Uterus (tissue), 4 donors: ENCODE measurements at places on chromosomes 3 and 15.

DNA sequence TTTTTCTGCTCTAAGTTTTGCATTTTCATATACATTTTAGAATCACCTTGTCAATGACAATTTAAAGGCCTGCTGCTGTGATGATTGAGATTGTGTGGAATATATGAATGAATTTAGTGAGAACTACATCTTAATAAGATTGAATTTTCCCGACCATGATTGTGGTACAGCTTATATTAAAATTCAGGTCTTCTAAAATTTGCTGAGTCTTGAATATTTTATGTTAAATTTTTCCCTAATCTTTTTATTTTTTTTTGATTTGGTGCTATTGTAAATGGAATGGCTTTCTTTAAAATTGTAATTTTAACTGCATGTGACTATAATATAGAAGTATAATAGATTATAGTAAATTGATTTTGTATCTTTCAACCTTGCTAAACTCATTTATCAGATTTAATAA lies 172.1 kb downstream of the IL1RAP start:
- no peak for DNase-seq

DNA sequence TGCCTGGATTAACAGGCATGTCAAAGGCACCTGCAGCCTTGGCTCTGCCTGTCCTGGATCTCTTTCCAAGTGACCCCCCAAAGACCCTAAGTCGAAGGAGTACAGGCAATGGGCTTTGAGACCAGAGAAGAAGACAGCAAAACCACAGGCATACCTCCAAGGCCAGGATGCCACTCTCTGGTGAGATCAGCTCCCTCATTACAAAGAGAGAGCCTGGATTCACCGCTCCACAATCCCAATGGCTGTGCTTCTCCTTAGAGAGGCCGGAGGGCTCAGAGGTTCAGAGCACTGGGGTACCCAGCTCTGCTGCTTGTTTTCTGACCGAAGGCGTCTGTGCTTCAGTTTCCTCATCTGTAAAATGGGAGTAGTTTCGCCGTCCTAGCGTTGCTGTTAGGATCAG lies 154.6 kb upstream of the MEF2A start:
- no peak for DNase-seq

DNA sequence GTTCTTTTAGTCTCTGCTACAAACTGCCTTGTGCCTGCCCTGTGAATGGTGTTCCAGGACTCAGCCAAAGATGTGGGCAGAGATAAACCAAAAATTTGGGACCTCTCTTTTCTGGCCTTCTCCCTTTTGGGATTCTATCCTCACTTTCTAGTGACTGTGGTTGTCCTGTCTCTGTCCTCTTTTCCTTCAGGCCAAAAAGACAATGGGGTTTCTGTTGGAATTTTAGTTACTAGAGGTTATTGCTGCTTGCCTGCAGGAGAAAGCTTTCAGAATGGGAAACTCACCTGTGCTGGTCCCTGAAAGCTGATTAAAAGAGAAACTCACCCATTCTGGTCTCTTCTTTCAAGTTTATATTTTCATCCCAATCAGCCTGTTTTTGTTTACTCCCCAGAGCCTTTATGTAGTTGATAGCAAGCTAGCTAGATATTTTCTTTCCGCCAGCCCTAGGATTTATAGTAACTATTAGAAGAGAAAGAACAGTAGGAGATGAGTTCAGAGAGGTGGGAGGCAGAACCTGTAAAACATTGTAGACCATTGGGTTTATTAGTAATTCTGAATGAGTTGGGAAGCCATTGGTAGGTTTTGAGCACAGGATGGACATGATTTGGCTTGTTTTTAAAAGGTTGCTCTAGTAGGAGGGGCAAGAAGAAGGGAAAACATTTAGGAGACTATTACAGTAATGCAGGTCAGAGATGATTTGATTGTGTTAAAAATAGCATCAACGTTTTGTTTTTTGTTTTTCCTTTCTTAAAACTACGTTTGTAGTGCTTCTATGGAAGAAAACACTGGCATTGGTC lies 138.9 kb downstream of the TCF12 start:
- no peak for DNase-seq

- DNase-seq, result no peak
These were observed 10.3 kb upstream of the CD47 start for GRCh38 chr3:108100906-108101660.

- no peak for DNase-seq
These were observed 2.3 kb downstream of the SEMA3G start for GRCh38 chr3:52442409-52443267.

- no peak for DNase-seq
These were observed 7.2 kb upstream of the ABTB1 start for GRCh38 chr3:127665586-127665985.

DNA sequence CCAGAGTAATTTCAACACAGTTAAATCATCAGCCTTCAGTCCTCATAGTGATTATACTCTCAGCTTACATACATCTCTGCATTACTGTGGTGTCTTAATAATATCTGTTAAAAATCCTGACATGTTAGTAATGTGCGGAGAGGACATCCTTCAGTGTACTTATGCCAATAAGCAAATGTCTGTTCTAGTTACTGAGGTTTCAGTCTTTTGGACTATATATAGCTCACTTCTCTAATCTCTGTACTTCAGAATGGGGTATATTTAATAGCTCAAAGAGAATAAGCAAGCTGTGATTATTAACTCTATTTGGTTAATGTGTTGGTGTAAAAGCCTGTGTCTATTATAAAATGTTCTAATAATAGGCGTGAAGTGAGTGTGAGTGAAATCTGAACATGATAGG lies 28.9 kb upstream of the OSTN start:
- no peak for DNase-seq

DNA sequence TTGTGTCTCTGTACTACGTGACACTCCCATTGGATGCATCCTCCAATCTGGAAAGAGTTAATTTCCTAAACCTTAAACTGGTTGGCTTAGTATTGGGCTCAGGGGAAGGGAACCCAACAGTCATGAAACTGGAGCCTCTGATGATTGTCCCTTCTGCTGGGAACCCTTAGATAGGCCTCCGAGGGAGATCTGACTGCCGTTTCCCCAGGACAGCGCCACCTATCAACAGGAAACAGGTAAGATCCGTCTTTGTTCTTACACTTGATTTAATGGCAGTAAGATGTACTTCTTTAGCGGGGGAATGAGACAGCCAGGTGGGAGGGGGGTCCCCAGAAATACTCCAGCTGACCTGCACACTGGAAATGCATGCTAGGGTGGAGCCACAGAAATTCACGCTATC lies 1749.6 kb downstream of the SI start:
- no peak for DNase-seq

GRCh38 chr15:83166218-83166617 lies 41.4 kb downstream of the HDGFL3 start:
- no peak for DNase-seq

DNA sequence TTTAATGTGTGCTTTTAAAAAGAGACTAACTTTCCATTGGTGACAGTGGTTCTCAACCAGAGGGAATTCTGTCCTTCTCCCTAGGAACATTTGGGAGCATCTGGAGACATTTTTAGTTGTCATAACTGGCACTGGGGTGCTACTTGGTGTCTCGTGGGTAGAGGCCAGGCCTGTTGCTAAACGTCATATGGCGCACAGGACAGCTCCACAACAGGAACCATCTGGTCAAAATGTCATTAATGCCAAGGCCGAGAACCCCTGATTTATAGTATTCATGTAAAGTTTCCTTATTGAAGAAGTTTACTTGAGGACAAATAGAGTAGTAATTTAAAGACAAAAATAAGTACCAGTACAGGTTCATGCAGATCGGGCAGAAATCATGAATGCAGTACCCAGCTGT lies 164.2 kb downstream of the FEZF2 start:
- DNase-seq, result no peak

- DNase-seq, result no peak
These were observed 38.4 kb downstream of the NEDD4 start for GRCh38 chr15:55954862-55955605.

- no peak for DNase-seq
These were observed 12.5 kb downstream of the TRAT1 start for GRCh38 chr3:108835101-108835500.

GRCh38 chr3:185988080-185988815 lies 50.4 kb upstream of the TRA2B start:
- no peak for DNase-seq

DNA sequence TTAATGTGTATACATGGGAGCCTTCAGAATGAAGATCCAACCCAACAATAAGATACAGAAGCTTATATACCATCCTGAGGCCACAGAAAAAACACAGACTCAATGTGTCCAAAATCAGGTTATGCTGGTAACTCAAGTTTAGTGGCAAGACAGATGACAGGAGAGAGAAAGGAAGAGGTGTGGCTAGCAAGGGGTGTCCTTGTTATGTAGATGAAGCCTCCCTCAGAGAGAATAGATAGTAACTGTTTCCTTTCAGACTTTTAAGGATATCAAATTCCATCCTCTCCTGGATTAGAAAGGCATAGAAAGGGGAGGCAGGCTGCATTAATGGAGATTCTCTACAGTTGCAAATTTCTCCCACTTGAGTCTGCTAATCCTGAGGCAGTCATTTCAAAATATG lies 447.4 kb downstream of the GABRB3 start:
- DNase-seq, result no peak

GRCh38 chr3:127145266-127145665 lies 47.7 kb upstream of the PRR23E start:
- DNase-seq, result no peak

DNA sequence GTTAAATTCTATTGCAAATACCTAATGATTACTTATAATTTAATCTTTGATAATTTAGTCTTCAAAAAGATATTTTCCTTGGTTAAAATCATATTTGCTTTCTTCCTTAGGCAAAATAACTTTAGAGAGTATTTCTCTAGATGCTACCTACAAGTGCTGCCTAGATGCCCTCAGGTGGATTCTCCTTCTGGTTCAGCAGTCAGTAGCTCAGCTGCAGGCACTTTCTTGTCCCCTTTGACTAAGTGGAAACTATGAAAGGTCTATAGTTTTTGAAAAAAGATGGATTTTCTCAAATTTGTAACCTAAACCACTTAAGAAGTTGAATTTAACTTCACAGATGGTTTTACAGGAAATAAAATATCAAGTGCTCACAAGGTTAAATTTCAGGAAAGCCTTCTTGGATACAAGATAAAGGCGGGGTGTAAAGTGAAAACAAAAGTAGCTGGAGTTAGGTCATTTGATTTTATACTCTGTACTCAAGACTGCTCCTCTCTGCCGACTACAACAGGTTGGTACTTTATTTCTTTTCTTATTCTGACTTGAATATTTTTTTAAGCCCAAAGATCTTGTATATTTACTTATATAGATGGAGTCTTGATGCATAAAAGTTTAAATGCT lies at the start of gene ACKR4:
ACKR4 (plus strand) TSS at position 455 of the 618 bp plus-strand sequence. CDS start 3,128 bp downstream, outside the sequence.
- DNase-seq, result no peak

- DNase-seq, result no peak
These were observed 48.8 kb upstream of the MEIS2 start for GRCh38 chr15:37149146-37149545.

GRCh38 chr15:43463507-43463906 lies 29.4 kb downstream of the TP53BP1 start:
- DNase-seq, result no peak

DNA sequence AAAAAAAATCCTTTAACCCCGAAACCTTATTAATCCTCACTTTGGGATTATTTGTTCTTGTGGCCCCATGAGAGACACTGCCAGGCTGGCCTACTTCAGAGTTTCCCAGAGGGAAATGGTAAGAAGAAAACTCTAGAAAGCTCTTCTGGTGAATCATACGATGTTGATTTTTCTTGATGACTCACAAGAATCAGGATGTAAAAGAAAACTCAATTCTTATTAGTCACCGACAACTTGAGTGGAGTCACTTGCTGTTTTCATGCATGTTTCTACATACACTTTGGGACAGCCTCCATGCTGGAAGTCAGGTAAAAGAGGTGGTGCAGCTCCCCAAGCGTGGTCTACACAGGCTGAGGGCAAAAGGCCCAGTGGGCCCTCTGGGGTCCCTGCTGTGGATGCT lies 42.8 kb downstream of the MYO5C start:
- DNase-seq, result no peak

DNA sequence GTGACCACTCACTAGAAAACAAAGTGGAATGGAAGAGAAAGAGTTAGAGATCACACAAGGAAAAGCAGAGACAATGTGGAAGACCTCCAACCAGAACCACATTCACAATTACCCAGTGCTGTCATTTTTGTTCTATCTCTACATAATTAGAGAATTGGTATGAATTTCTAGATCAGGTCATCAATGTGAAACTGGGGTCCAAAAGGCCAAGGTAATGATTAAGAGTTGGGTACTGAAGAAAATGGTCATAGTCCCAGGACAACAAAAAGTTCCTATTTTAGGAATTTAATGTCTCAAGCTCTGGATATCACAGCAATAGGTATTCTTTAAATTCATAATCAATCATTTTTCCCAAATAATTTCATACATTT lies 84.7 kb upstream of the PPIB start:
- no peak for DNase-seq

DNA sequence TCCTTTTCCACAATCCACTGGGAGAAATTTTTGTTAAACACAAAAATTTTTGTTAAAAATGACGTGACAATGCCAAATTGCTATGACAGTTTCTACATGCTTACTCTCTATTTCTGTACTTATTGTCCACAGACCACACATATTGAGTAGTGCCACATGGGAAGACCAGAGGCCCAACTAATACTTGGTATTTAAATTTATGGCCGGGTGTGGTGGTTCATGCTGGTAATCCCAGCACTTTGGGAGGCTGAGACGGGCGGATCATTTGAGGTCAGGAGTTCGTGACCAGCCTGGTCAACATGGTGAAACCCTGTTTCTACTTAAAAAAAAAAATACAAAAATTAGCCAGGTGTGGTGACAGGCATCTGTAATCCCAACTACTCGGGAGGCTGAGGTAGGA lies 20.3 kb downstream of the ZBTB11 start:
- DNase-seq, result no peak

DNA sequence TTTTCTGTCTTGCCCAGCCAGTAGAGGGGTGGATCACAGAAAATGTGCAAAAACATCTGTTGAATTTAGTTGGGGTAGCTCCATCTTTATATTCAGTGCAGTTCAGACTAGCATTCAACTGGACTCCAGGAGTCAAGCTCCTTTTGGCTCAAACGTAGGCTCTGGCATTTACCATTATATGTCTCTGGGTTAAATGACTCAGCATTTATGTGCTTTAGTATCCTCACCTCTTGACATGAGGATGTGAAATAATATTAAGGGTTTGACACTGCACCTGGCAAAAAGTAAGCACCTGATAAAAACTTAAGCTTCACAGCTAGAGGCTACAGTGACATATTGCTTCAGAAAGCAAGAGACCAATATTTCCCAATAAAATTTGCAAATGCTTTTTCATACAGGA lies 14.8 kb downstream of the PRC1 start:
- no peak for DNase-seq

DNA sequence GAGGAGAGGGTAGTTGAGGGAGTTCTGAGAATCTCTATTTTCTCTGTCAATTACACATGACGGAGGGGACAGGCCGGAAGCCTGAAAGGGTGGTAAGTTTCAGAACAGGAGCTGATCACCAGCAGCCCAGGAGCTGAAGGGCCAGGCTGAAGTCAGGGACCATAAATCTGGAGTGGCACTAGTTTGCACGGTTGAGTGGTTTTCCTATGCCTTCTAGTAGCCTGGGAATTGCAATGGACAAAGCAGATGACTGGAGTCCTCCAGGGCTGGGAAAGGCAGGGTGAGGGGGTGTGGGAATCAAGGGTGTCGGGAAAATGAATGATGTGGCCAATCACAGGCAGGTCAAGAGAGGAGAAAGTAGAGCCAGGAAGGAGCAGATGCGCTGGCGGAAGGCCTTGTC lies 72.5 kb downstream of the MAGEF1 start:
- DNase-seq, result no peak
